ENCODE measurements at places on chromosomes 1 and 21. TPM values are rescaled to one million over a fixed set of nuclear protein-coding genes. Genes with fewer than 3 reads are reported as not detected.

Gene OR2L2
- polyA plus RNA-seq = not detected

Gene NDUFS5
- 540 TPM for polyA plus RNA-seq

Gene DTL
- 26.4 TPM for polyA plus RNA-seq

Gene LHX8
- polyA plus RNA-seq = not detected

Gene FHL3
- polyA plus RNA-seq = 12.8 TPM

Gene SEMA4A
- polyA plus RNA-seq = 6.6 TPM

Gene HSPA6
- 0.39 TPM for polyA plus RNA-seq

Gene KLF18
- not detected for polyA plus RNA-seq

Gene SLC1A7
- polyA plus RNA-seq = 0.17 TPM

Gene MAP1LC3C
- polyA plus RNA-seq = 0.37 TPM

Gene SELP
- polyA plus RNA-seq = 0.29 TPM

Data from brain (organoid and tissue), 16 donors.